ENCODE measurements at places on chromosomes 5 and 9. TPM values are rescaled to one million over a fixed set of nuclear protein-coding genes. Genes with fewer than 3 reads are reported as not detected.

GRCh38 chr5:179733772-179734126 is 1.1 kb downstream of the MAML1 start:
- DNase-seq, result peak; percentile 16

- DNase-seq, result peak; percentile 94
Observed at GRCh38 chr9:18393340-18394130, 80.4 kb upstream of the ADAMTSL1 start.

CLIC3 gene
- total RNA-seq, result 16.1 TPM

GRCh38 chr5:18720002-18720401 is 1085.7 kb downstream of the TAF11L14 start:
- no peak for DNase-seq

GRCh38 chr5:93874080-93874479 is 132.7 kb upstream of the POU5F2 start:
- DNase-seq, result peak; percentile 15

- no peak for DNase-seq
Observed at GRCh38 chr5:42502613-42503470, 79.6 kb downstream of the GHR start.

- no peak for DNase-seq
Observed at GRCh38 chr9:76023715-76024195, 133.3 kb downstream of the PCSK5 start.

- no peak for DNase-seq
Observed at GRCh38 chr5:117893211-117893610, 1095.1 kb downstream of the DTWD2 start.

GRCh38 chr9:136481558-136481957 is 1.3 kb downstream of the SEC16A start:
- no peak for DNase-seq

DNA sequence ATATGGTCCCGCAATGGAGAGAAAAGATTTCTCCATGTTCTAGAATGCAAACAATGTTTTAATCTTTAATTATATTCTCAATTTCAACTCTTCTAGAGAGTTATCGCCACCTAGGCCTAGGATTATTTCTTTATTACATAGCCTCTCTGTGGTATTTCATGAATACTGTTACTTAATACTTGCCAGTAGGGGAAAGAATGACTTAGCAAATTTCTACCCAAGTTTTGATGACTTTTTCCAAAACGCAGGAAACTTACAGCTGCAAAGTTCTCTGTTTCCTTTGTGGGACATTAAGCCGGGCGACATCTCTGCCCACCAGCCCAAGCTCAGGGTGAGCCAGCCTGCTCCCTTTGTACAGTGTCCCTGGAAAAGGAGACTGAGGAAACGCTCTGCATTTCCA is 73.8 kb downstream of the MED27 start:
- DNase-seq, result no peak

DNA sequence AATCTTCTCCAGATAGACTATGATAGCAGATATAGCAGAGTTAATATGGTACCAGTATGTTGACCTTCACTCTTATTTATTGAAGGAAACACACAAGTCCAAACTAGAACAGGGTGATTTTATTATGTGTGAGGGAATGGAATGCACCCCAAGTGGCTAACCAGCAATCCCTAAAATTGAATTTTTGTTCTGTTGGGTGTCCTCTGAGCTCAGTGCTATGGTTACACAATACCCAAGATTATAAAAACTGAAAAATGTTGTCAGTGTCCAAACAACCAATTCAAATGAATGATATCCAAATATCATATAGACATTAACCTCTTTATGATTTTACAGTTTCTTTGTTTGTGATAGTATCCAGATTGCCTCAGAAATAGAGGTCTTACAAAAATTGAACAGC is 60.9 kb downstream of the NNT start:
- no peak for DNase-seq

FGF1 gene
- 35.7 TPM for total RNA-seq

DNA sequence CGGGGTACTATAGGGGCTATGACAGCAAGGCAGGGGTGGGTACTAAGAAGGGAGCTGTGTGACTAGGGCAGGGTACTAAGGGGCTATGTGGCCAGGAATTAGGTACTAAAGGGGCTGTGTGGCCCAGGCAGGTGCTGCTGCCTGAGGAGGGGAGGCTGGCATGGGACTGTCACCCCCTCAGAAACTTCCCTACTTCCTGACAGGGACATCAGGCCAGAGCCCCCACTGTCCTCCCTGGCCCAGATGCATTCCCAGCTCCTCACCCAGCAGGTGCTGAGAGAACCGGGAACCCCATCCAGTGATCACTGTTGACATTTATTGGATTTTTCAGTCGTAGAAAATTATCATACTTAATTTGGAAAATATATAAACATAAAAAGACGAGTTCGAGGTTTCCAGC is 26.6 kb downstream of the IRX2 start:
- no peak for DNase-seq

GPR150 gene
- 0.12 TPM for total RNA-seq

CCL27 gene
- not detected for total RNA-seq

- no peak for DNase-seq
Observed at GRCh38 chr5:61347080-61347479, 15.0 kb downstream of the ZSWIM6 start.

F2RL2 gene
- 55.6 TPM for total RNA-seq

GRCh38 chr9:88521308-88521707 is 13.7 kb upstream of the NXNL2 start:
- no peak for DNase-seq

DNA sequence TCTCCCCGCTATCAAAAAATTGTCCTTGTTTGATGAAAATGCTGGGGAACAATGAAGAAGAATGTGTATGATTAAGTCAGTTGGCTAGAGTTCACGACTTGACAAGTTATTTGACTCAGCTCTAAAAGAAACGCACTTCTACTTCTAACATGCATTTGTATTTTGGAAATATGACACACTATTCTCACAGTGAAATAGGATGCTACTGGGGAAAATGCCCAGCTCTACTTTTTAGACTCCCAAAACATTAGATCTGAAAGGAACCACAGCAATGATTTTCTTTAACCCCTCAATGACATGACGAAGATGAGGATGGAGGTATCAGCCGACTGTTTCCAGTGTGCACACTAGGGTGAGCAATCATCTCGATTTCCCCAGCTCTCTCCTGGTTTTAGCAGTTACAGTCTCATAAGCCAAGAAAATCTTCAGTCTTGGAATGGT is 83.6 kb upstream of the PCSK1 start:
- no peak for DNase-seq

- no peak for DNase-seq
Observed at GRCh38 chr9:123327697-123328100, 28.3 kb upstream of the CRB2 start.

DNA sequence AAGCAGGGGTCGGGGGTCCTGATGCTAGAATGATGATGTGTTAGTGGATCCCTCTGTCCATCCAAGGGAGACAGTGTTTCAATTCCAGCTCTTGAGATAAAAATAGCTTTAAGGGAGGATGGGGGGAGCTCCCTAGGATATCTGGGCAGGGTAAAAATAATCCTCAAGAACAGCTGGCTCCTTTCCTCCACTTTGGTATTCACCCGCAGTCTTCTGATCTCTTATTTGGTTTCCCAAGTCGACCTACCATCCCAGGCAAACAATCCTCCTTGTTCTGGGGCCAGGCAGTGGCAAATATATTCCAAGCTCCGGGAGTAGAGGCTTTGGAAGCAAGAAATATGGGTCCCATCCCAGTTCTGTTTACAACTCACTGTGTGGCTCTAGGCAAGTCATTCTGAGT is 14.5 kb upstream of the COL27A1 start:
- DNase-seq, result no peak

ARL14EPL gene
- not detected for total RNA-seq

ZDHHC11 gene
- total RNA-seq, result 4.2 TPM

BTNL3 gene
- total RNA-seq, result not detected

DNA sequence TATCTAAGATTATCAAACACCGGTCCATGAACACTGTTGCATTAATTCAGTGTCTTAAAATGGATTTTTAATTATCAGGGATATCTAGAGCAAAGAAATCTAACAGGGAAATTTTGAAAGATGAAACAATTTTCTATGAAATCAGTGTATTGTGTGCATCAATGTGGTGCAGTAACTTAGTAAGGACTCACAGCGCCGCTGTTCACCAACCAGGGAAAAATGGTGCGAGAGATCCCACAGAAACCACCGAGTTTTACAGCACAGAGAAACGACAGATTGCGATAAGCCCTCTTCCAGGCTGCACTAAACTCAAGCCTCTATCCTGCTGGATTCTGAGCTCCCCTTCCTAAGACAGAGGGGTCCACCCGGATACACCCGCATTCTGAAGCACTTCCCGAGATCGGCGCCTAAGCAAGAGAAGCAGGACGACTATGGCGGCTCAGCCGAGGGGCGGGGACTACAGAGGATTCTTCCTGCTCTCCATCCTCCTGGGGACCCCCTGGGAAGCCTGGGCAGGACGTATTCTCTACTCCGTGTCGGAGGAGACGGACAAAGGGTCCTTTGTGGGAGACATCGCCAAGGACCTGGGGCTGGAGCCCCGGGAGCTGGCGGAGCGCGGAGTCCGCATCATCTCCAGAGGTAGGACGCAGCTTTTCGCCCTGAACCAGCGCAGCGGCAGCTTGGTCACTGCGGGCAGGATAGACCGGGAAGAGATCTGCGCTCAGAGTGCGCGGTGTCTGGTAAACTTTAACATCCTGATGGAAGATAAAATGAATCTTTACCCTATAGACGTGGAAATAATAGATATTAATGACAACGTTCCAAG is at the start of gene PCDHGA7:
PCDHGA7 (plus strand) TSS at position 274 of the 826 bp plus-strand sequence; CDS start at position 432, 158 bp downstream.
- DNase-seq, result no peak

PCDHGA10 gene
- total RNA-seq, result 0.85 TPM

DNA sequence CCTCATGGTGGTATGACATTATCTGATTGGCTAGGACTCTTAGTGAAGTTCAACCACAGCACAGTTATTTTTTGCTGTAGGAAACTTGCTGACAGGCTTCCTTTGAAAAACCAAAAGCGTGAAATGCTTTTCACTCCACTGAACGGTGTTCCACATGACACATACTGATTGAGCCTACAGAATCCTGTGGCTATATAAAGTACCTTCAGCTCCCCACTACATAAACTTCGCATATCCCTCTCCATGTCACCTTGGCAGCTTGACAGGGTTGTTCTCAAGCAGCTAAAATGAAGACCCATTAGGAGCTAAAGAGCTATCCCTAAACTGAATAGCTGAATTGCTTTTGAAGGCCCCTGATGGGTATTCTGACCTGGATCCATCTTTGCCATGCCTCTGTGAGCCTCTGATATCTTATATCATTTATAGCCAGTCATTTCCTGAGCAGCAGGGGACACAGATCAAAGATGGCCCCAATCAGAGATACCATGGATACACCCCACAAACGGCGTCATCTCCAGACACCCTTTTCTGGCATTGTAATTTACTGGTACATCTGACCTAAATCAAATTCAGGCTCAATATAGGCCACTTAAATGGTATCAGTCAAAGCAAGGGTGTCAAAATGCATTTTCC is 91.5 kb downstream of the APBA1 start:
- DNase-seq, result no peak

DNA sequence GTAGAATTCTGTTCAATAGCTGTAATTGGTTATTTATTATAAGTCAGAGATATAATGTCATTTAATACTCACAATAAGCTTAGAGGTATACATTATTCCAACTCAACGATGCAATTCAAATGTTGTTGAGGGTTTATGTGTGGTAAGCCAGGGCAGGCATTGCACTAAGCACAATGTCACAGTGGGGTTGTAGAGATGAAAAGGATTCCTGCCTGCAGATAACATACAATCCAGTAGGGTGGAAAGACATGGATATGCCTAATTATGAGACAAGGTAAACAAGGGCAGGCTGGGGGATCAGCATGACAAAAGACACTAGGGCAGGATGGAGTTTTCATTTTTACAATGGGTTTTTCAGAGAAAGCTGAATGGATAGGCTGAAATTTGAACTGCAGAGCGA is 98.7 kb upstream of the PALM2AKAP2 start:
- no peak for DNase-seq

ZNF454 gene
- not detected for total RNA-seq
